ENCODE measurements at places on chromosomes 2 and 18.

DNA sequence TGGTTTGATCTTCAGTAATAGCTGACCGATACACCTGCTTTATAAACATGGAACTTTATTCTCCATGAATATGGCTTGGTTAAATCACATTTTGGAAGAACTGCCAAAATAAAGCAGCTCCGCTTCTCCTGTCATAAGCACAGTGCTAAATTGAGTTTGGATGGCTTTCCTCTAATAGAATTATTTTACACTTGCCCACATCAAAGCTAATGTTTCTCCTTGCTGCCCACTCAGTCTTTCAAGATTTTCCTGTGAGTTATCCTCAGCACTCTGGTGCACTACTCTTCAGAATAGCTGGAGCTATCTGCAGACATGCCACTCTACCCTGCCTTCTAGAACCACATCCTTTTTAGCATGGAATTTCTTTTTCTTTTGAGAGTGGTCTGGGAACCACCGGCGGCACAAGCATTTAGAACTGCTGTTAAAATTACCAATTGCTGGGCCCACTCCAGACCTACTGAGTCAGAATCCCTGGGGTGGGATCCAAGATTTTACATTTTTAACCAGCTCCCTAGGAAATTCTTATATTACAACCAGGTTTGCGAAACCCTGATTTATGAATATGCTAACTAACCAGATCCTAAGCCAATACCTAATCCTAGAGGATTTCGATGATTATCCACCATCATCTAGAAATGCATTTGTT lies 283.3 kb downstream of the AFF3 start:
- peak; percentile 95 for DNase-seq

GRCh38 chr18:5546660-5547059 lies 2.9 kb upstream of the EPB41L3 start:
- DNase-seq, result peak; percentile 75

DNA sequence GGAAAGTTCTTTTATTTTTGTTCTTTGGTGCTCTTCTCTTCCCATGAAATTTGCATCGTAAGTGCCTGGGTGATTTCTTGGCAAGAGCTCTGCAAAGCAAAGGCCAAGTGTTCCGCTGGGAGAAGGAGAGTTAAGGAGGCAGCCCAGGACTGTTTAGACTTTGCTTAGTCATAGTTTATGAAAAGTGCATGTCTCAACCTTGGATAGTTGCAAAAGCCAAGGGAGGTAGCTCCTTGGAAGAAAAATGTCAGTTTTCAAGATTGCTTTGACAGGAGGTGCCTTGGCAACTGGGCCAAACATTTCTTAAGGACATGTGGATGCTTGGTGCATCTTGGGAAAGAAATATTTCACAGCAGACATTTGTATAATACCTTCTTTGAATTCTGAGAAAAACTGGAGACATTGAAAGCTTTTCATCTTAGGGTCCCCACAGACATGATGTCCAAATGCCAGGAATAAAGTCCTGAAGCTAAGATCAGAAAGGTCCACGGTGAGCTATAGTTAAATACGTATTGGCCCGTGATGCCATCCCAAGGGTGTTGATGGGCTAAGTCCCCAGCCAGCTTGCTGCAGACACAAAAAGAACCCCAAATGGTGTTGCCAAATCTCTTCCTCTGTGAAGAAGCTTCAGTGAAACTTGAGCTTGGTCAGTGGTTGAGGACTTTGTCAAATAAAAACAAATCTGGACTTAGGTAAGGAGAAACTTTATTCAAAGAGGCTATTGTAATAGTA lies 96.3 kb upstream of the THUMPD2 start:
- DNase-seq, result peak; percentile 92

DNA sequence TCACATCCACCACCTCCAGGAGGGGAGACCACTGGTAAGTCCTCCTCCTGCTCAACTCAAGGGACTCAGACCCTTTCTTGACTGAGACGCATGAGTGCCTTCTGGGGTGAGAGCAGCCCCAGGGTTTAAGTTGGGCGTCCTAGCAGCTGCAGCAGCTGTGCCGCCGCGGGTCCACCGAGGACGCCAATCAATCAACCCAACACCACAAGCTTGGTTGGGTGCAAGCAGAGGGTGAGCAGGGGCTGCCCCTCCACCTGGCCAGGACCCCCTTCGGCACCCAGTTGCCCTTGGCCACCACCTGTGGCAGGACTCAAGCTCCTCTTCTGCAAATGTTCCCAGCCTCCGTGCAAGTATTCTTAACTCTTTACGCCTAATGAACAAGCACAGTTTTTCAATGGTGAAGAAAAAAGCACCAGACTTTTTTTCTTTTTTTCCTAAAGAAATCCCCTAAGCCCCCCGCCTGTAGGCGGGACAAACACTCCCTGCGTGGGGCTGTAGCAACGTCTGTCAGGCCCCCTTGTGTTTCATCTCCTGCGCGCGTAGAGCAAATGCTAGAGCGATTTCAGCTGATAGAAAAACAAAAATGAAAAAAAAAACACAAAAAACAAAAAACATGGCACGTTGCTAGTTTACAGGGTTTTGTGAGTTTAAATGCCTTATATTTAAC lies 197.1 kb downstream of the LOXHD1 start:
- no peak for DNase-seq

DNA sequence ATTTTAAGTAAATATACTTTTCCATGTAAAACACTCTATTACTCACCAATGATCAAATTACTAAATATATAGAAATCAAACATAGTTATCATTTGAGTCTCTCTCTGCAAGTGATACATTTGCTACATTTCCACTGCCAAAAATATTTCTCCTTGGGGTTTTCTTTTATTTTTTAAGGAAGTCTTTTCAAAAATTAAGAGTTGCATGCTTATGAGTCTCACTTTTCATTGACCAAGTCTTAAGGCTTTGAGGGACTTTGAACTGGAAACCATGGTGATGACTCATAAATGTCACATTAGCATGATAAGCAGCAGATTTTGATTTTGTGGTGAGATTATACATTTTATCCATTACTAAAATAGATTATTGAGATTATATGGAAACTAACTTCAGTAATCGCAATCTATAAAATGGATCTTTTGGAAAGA lies 152.9 kb downstream of the FAM124B start:
- peak; percentile 41 for DNase-seq

DNA sequence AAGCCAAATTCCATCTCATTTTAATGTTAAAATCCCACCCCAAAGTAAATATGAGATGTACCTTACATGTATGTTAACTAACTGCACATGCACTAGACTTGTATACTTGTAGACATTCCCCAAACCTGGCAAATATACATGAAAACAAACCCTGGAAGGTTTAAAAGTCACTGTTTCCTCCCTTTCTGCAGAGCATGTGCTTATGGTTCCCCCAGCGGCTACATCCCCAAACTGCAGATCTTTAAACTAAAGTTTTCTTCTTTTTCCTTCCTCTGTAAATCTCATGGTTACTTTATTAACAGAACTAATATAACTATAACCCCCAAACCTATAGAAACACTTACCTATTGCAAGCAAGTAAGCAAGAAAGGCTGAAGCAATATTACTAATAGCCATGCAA lies 731.5 kb downstream of the LRP1B start:
- DNase-seq, result no peak

DNA sequence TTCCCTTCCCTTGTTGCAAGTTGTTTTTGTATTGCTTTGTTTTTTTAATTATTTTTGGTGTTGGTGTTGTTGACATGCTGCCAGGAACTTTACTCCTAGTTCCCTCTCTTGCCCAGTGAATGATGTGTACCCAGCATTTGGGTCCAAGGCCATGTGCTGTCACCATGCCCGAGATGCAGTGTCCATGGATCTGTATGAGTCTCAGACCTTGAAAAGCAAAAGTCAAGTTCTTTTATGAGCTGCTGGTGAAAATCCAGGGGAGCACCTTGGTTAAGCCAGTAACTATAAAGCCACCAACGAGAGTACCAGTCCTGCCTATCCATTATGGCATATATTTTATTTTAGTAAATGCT lies 236.4 kb downstream of the BCL11A start:
- no peak for DNase-seq
